CD4-positive, alpha-beta memory T cell (primary cell): ENCODE measurements at places on chromosomes 1 and 21.

DNA sequence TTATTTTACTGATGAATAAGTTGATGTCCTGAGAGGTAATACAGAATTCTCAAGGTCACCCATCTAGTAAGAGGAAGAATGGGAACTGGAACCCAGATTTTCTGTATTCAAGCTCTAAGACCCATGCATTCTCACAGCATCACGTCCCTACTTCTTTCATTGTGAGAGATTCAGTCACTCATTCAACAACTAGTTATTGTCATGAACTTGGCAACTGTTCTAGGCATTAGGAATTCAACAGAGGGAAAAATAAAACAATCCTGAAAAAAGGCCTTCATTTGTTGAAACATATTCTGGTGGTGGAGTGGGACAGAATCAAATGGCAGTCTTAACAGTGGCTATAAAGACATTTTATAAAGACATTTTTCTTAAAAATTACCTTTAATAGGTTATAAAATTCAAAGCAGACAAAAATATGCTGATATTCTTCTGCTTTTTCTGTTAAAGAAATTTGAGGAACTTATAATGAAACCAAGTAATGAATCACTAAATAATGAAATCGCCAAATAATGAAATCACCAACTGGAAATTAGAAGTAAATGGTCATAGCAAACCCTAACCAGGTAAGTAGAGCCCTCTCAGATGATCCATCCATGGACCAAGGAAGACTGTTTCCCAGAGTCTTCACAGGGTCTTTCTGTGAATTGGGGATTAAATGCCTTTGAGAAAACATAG lies 136.5 kb upstream of the DPYD start:
- no peaks in the 10 kb centered on the region for H3K36me3 ChIP-seq
- H3K4me1 ChIP-seq, result peaks cover 12% of the 10 kb centered on the region
- H3K4me3 ChIP-seq, result no peak overlapping the region
- H3K27me3 ChIP-seq, result peaks cover 29% of the 10 kb centered on the region

GRCh38 chr1:203691447-203691846 lies 64.8 kb downstream of the ATP2B4 start:
- no peaks in the 10 kb centered on the region for H3K27me3 ChIP-seq
- DNase-seq, result no peak
- peaks cover 3% of the 10 kb centered on the region for H3K36me3 ChIP-seq

DNA sequence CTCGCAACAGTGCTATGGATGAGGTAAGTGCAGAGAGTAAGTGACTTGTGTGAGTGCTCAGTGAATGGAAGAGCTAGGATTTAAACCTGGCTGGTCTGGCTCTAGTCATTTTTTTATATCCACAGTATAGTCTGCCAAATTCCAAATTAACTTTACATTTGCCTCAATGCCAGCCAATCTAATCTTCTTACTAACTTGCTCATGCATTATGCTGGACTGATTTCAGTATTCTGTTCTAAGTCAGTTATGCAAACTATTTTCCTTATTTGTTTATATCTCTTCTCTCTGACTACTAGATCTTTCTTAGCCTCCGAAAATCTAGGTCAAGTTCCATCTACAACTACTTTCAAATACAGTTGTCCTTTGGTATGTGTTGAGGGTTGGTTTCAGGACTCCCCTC lies 133.3 kb downstream of the XPR1 start:
- H3K4me3 ChIP-seq, result no peak overlapping the region
- no peaks in the 10 kb centered on the region for H3K36me3 ChIP-seq
- H3K27me3 ChIP-seq, result no peaks in the 10 kb centered on the region
- no peaks in the 10 kb centered on the region for H3K4me1 ChIP-seq

- no peaks in the 10 kb centered on the region for H3K36me3 ChIP-seq
- H3K4me3 ChIP-seq, result no peak overlapping the region
- H3K27ac ChIP-seq, result no peak overlapping the region
- no peaks in the 10 kb centered on the region for H3K4me1 ChIP-seq
- no peak for DNase-seq
These were observed 54.6 kb upstream of the ACTRT2 start for GRCh38 chr1:2966449-2967328.

- H3K4me3 ChIP-seq, result no peak overlapping the region
- no peaks in the 10 kb centered on the region for H3K36me3 ChIP-seq
- H3K27ac ChIP-seq, result no peak overlapping the region
- no peaks in the 10 kb centered on the region for H3K4me1 ChIP-seq
These were observed 23.3 kb downstream of the PIP5K1A start for GRCh38 chr1:151221616-151222015.

DNA sequence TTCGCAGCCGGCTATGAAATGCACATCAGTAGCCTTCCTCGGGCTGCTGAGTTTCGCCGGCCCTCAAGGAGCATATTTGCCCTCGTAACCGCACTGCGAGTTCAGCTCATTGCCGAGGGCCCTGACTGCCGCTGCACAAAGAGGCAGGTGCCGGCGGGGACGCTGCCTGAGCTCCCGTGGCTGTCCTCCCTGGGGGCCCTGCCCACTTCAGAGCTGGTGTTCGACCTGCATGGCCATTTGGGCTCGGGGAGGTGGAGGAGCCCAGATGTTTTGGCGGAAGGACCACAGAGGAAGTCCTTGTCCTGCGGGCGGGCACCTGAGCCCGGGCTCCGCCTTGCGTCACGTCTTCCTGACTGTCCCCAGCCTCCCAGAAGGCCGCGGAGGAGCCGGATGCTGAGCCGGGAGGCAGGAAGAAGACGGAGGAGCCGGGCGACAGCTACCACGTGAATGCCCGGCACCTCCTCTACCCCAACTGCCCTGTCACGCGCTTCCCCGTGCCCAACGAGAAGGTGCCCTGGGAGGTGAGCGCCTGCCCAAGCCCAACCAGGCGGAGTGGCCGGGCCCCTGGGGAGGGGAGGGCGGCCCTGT lies 29.9 kb upstream of the LRRC3 start:
- no peak overlapping the region for H3K27ac ChIP-seq
- no peaks in the 10 kb centered on the region for H3K4me1 ChIP-seq
- H3K4me3 ChIP-seq, result no peak overlapping the region

DNA sequence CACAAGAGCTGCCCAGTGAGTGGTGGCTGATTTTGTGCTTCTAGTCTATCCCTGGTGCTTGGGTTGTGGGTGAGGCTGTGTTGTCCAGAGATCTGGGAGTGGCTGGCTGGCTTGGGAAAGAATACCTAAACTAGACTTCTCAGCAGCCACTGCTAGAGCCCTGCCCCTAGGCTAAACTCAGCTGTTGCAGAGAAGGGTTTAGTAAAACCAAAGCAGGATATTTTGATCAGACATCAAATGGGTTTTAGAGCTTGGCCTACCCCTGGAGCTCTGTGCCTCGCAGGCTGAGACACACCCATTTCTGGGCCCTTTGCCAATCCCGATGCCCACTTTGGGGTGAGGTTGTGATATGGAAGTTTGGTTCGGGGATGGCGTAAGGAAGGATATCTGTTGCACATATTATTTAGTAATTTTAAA lies 88.5 kb downstream of the UCK2 start:
- no peaks in the 10 kb centered on the region for H3K36me3 ChIP-seq
- H3K4me1 ChIP-seq, result no peaks in the 10 kb centered on the region
- H3K4me3 ChIP-seq, result no peak overlapping the region
- H3K27me3 ChIP-seq, result no peaks in the 10 kb centered on the region
- no peak for DNase-seq

DNA sequence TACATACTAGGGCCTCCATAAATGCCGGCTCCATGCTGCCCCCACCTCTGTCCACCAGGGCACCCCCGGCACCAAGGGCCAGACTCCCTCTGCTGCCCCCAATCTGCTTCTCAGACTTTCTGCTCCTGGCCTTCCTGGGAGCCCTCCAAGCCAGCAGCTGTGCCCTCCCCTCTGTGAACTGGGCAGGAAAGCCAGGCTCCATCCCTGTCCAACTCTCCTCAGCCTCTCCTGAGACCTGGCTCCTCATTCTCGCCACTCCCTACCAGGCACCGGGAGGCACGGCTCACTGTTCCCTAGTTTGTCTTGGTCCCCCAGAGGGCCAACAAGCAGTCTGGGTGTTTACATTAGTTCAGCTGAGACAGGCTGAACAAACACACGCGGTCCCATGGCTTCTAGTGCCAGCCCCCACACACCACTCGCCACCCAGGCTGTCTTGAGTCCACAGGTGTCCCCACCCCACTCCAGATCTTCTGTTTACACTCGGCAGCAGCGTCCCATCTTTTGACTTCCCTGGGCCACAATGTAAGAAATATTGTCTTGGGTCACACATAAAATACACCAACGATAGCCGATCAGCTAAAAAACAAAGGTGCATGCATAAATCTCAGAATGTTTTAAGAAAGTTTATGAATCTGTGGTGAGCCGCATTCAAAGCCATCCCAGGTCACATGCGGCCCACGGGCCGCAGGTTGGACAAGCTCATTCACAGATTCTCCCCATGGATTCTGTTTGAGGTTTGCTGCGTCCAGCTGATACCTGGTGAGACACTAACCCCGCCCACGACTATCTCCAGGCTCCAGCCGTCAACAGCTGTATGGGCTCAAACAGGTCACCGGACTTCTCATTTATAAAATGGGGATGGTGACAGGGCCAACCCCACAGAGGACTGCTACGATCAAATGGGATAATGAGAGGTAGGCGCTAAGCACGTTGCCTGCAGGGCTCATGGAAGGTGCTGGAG lies 29.5 kb upstream of the ECE1 start:
- H3K36me3 ChIP-seq, result no peaks in the 10 kb centered on the region
- peaks cover 40% of the 10 kb centered on the region for H3K4me1 ChIP-seq
- H3K27me3 ChIP-seq, result no peaks in the 10 kb centered on the region
- no peak overlapping the region for H3K4me3 ChIP-seq
- no peak for DNase-seq
- no peak overlapping the region for H3K27ac ChIP-seq

DNA sequence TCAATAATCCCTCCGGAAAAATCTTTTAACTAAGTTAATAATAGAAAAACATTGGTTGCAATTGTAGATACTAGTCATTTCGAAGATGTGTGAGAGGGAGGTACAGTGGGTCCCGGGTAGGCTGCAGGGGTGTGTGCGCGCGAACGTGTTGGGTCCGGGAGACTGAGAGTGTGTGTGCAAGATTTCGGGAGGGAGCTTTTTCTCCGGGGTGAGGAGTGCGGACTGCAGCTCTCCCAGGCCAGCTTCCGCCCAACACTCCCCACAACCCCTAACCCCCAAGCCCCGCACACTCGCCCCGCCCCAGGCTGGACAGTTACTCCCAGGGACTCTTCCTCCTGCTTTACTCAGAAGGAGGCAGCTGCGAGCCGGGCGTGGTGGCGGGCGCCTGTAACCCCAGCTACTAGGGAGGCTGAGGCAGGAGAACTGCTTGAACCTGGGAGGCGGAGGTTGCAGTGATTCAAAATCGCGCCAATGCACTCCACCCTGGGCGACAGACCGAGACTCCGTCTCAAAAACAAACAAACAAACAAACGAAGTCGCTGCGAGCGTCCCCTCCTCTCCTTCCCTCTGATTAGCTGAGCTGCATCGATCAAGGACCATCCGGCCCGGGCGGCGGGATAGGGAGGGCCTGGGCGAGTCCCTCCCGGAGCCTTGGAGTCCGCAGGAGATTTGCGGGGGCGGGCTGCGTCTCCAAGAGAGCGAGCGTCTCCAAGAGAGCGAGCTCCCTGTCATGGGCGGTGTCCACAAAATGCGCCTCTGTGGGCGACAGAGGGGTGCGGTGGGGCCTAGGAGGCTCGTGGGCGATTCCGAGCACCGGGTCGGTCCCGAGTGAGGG lies 28.3 kb upstream of the PPM1J start:
- H3K27ac ChIP-seq, result no peak overlapping the region
- H3K4me1 ChIP-seq, result no peaks in the 10 kb centered on the region
- H3K27me3 ChIP-seq, result peaks cover 4% of the 10 kb centered on the region
- H3K4me3 ChIP-seq, result no peak overlapping the region
- no peaks in the 10 kb centered on the region for H3K36me3 ChIP-seq

GRCh38 chr1:100430325-100430756 lies 78.0 kb downstream of the CDC14A start:
- peaks cover 78% of the 10 kb centered on the region for H3K4me1 ChIP-seq
- no peak for DNase-seq
- H3K36me3 ChIP-seq, result peaks cover 13% of the 10 kb centered on the region
- no peak overlapping the region for H3K4me3 ChIP-seq

GRCh38 chr1:160911441-160911840 lies 26.5 kb upstream of the ITLN1 start:
- H3K27me3 ChIP-seq, result no peaks in the 10 kb centered on the region
- no peaks in the 10 kb centered on the region for H3K36me3 ChIP-seq
- no peaks in the 10 kb centered on the region for H3K4me1 ChIP-seq

GRCh38 chr1:245166471-245166885 lies 11.7 kb downstream of the KIF26B start:
- H3K4me1 ChIP-seq, result no peaks in the 10 kb centered on the region
- peaks cover 14% of the 10 kb centered on the region for H3K27me3 ChIP-seq
- no peak for DNase-seq
- no peak overlapping the region for H3K4me3 ChIP-seq
- no peak overlapping the region for H3K27ac ChIP-seq
- no peaks in the 10 kb centered on the region for H3K36me3 ChIP-seq

GRCh38 chr1:93839753-93840152 lies 39.3 kb downstream of the DNTTIP2 start:
- H3K27ac ChIP-seq, result no peak overlapping the region
- DNase-seq, result no peak
- no peaks in the 10 kb centered on the region for H3K36me3 ChIP-seq
- H3K27me3 ChIP-seq, result no peaks in the 10 kb centered on the region
- no peak overlapping the region for H3K4me3 ChIP-seq

GRCh38 chr1:13732971-13733667 lies 33.1 kb downstream of the PRDM2 start:
- peak overlapping the region; percentile 4 for H3K4me3 ChIP-seq
- no peaks in the 10 kb centered on the region for H3K27me3 ChIP-seq
- no peaks in the 10 kb centered on the region for H3K36me3 ChIP-seq
- peaks cover 58% of the 10 kb centered on the region for H3K4me1 ChIP-seq
- peak; percentile 52 for DNase-seq

DNA sequence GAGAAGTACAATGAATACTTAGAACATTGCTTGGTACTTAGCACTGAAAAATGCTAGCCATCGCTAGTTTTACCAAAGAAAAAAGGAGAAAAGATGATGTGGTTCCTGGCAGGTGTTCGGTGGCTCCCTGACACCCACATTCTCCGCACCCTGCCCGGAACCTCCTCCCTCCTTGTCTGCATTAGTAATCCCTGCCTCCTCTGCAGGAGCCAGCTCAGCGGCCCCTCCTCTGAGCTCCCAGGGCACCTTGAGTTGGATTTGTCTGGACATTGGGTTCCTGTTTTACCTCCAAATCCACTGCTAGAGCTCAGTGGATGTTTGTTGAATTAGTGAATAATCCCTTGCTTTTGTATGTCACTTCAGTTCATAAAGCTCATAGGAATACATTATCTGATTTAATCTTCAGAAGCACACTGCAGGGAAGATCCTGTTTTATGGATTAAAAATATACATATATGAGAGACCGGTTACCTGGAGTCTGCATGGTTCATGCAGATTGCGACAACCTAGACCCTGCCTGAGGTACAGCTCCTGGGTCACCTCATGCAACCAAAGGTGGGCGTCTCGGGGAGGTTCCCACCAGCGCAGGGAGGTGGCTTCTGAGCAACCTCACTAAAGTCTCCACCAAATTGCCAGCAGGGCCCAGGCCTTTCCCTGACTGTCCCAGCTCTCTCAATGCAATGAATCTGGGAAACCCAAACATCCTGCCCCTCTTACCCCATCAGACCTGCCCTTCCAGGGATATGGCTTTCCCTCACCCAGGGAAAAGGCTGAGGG lies 24.2 kb downstream of the PCAT6 start:
- H3K4me3 ChIP-seq, result no peak overlapping the region
- DNase-seq, result no peak
